Motor neuron (in vitro differentiated cells): ENCODE measurements at places on chromosomes 3 and 15.

- peak; percentile 57 for ATAC-seq
These were observed 427.5 kb downstream of the TUSC7 start for GRCh38 chr3:117137065-117137464.

- ATAC-seq, result no peak
These were observed 95.5 kb downstream of the CCNL1 start for GRCh38 chr3:157064402-157064801.

DNA sequence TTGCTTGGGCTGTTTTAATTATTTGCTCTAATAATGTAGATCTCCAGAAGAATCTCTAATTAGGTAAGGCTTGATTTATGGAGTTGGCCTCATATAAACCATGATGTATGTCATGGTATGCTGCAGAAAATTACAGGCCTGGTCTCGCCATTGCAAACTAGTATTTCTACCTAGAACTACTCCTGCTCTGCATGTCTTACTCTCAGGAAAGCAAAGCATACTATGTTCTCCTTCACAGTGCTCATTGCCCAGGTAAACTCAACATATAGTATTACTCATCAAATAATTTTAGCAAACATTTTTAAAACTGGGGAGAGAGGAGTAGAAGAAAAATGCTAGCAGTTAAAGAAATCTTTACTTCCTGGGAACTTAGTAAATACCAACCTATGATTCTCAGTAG is 90.7 kb downstream of the FILIP1L start:
- no peak for ATAC-seq

- ATAC-seq, result peak; percentile 93
These were observed 44.5 kb downstream of the GBE1 start for GRCh38 chr3:81716870-81717509.

DNA sequence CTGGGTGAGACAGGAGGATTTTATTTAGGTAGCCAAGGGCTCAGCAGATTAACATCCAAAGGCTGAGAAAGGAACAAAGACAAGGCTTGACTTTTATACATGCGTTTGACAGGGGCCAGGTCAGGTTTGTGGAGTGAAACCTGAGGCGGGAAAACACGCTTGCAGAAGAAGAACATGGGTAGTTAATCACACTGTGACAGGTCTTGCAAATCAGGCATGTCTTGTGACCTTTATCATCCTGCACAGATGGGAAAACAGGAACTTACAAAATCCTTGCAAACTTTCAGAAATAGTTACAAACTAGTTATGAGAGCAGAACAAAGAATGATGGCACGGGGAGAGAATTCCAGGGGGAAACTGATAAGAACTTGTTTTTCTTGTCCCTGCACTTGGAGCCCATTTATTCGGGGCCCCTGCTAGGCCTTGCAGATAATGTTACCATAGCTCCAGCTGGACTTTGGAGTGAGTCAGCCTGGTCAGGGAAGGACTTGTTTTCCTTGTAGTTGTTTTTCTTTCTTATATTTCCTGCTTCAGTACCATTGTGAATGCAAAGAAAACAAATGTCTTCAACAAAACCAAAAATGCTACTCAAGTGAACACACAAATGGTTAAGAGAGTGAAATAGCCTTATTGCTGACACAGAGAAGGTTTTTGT is 965.9 kb upstream of the ROBO1 start:
- no peak for ATAC-seq

GRCh38 chr3:81913886-81914663 is 152.6 kb upstream of the GBE1 start:
- peak; percentile 74 for ATAC-seq

DNA sequence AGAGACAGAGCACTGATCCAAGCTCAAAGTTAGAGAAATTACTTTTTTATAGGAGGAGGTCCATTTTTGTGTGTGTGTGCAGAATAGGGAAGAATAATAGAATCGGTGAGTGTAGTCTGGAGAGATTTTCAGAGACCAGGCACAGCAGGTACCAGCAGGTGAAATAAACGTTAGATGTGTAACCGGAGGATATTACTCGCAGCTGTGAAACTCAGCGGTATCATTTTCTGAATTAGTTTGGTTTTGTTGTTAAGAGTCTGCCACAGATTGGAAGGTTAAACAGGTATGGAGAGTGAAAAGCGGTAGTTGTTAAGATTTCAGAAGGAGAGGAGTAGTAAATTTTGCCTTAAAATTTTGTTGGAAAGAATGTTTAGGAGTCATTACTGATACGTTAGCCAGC is 69.9 kb downstream of the RGMA start:
- ATAC-seq, result no peak

- ATAC-seq, result peak; percentile 62
These were observed 121.4 kb downstream of the RFTN1 start for GRCh38 chr3:16392065-16392464.

- ATAC-seq, result no peak
These were observed 22.3 kb upstream of the P2RY13 start for GRCh38 chr3:151351648-151352047.

GRCh38 chr15:75673426-75674235 is 25.9 kb downstream of the SNX33 start:
- ATAC-seq, result no peak

DNA sequence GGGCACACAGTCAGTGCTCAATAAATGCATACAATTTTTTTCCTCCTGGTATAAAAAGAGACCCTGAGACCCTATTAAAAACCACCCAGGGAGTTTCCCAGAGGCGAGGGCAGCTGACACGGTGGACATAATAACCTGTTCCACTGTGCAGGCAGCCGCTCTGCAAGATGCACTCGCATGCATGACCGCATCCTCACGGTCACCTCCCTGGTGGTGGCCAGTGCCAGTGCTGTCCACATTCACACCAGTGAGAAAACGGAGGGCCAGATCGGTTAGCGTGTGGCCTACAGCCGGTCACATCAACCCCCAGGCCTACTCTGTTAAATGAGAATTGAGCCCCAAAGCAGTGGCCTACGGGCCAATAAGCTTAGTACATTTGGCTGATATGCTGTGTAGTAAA is 24.8 kb downstream of the SH3BP5 start:
- no peak for ATAC-seq

DNA sequence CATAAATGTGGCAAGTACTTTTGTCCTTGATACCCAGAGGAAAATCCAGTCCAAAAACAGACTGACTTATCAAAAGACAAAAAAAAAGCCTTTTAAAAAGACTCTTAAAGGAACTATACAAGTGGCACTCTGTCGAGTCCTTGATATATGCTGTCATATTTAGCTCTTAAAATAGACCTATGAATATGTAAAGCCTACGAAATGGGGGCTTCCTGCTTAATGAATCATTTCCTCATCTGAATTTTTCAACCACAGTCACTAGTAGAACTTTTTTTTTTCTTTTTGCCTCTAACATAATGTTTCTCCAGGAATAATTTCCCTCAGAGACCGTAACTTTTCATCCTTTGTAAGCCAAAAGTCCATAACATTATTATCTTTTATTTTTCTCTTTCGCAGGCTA is 95.8 kb downstream of the P3H2 start:
- no peak for ATAC-seq

GRCh38 chr15:58203537-58203936 is 65.4 kb downstream of the AQP9 start:
- ATAC-seq, result no peak

DNA sequence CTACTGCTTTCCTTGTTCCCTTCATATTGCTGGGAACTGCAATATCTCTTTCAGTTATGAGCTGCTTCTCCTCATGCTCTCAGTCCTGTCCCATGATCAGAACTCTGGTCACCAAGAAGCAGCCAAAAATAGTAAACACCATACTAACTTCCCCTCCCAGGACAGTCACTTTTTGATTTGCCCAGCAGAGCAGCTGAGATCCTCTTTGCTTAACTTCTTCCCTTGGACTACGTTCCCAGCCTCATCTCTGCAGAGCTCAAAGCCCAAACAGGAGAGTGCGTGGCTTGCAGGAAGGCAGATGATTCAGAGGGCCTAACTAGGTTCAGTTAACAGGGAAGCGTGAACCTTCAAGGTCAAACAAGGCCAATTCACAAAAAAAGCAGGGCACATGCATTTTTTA is 153.2 kb downstream of the CTNNB1 start:
- ATAC-seq, result no peak

DNA sequence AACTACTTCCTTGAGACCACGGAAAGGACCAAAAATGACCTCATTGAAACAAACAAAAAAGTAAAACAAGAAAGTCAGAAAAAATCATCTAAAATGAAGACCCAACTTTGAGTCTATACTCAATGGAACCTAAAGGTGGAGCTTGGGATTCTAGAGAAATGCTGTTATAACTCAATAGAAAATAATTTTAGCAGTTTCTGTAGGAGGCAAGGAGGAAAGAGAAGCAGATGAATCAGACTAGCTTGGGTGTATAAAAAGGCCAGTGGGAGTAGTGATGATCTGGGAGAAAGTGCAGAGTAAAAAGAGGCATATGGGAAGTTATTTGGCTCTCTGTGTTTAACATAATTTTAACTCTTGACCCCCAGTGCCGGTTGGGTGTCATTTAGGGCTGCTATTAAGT is 94.4 kb downstream of the TMCO5A start:
- ATAC-seq, result no peak

GRCh38 chr3:84074767-84075166 is 884.0 kb upstream of the CADM2 start:
- ATAC-seq, result peak; percentile 67

DNA sequence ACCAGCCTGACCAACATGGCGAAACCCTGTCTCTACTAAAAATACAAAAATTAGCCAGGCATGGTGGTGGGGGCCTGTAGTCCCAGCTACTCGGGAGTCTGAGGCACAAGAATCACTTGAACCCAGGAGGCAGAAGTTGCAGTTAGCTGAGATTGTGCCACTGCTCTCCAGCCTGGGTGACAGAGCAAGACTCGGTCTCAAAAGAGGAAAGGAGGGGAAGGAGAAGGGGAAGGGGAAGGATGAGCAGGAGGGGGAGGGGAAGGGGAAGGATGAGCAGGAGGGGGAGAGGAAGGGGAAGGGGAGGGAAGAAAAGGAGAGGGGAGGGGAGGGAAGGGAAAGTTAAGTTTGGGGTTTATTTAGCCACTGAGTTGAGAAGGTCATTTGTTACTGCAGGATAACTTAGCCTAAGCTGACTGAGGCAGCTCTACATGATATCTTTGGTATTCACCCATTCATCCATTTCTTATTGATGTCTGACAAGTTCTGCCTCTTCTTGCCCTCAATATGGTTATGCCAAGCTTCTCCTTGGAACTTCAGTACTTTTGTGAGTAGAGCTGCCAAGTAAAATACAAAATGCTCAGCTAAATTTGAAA is 15.9 kb upstream of the ABHD2 start:
- ATAC-seq, result no peak

DNA sequence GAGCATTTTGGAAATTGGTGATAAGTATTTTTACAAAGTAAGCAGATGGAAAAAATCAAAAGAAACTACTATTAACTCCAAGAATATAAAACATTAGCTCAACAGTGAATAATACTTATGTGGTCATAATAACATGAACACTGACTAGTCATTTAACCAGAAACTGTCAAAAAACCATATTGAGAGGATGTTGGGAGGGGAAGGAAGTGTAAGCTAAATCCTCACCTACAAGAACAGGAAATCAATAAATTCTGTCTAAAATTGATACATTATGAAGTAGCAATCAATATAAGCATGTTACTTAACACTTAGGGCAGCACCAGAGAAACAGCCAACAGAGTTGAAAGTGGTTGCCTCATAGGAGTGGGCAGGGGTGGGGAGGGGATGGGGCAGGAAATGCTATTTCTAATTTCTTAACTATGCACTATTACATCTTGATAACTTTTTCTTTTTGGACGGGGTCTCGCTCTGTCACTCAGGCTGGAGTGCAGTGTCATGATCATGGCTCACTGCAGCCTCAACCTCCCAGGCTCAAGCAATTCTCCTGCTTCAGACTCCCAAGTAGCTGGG is 41.7 kb downstream of the CCR3 start:
- ATAC-seq, result no peak

- no peak for ATAC-seq
These were observed 676.2 kb downstream of the NAALADL2 start for GRCh38 chr3:175535351-175535750.

DNA sequence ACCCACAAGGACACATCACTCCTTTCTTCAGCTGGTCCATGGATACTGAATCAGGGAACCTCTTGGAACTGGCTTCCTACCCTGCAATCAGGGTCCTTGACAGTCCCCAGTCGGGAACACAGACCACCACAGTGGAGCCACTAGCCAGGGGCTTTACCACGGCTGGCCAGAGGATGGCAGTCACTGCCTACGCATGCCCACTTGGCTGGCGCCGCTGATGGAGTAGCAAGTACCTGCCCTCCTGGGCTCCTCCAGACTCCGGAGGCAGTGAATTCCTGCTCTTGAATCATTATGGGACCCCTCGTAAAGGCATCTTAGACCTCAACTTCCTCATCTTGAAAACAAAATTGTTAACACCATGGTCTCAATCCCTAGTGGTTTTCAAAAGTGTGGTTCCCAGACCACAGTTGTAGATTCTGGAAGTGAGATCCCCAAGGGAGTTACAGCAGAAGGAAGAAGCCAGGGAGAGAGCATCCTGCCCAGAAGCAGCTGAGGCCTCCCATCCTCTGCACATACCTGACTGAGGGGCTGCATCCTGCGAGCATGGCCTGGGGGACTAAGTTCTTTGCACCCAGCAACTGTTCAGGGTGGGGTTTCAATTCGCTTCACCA is 9.1 kb upstream of the SKIC8 start:
- peak; percentile 84 for ATAC-seq

- peak; percentile 66 for ATAC-seq
These were observed 21.2 kb downstream of the IGSF10 start for GRCh38 chr3:151439652-151440125.

DNA sequence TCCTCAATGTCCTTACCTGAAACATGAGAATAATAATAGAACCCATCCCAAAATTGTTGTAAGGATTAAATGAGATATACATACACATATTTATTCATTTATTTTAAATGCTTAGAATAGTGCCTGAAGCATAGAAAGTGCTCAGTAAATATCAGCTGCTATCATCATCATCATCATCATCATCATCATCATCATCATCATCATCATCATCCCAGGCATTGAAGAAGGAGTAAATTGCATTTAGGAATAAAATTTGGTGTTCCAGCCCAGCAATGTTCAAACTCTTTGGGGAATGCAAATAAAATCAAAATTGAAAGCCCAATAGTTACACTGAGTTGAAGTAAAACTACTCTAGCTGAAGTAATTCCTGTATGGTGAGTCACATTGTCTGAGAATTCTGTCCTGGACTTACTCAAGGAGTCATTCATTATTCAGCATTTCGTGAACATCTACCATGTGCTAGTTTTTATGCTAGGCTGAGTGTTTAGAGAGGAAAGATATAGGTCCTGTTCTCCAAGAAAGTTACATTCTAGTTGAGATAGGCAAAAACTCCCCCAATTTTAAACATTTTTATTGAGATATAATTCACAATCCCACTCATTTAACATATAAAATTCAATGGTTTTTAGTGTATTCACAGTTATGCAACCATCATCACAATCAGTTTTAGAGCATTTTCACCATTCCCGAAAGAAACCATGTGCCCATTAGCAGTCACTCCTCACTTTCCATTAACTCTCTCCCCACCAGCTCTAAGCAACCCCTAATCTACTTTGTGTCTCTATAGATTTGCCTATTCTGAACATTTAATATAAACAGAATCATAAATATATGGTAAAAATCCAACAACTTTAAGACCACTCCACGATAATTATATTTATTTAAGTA is 107.2 kb downstream of the FRMD5 start:
- ATAC-seq, result no peak

DNA sequence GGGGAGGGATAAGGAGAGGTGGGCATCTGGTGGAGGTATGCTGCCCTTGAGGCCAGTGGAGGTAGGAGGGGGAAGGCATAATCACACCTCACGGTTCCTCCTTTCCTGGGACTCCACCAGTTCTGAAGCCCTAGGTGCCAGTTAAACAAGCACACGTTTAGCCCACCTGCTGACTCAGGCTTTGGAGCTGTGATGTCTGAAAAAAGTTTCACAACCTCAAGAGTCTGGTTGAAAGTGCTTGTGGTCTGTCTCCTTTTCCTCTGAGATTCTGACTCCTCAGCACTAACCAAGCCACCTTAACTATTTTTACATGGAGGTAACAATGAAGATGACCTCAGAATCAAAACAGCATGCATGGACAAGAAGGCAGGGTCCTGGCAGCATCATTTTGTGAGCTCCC is 23.0 kb downstream of the HPS3 start:
- no peak for ATAC-seq
